ENCODE measurements at places on chromosomes 6 and 20. TPM values are rescaled to one million over a fixed set of nuclear protein-coding genes. Genes with fewer than 3 reads are reported as not detected.

The HSD17B8 gene
- total RNA-seq: 16.9 TPM

The FAM209A gene
- total RNA-seq: not detected

The SLC22A2 gene
- not detected for total RNA-seq

The RBM24 gene
- 5.4 TPM for total RNA-seq

The HLA-DMA gene
- 2.0 TPM for total RNA-seq

The ZKSCAN8 gene
- total RNA-seq: 5.0 TPM

The TP53INP2 gene
- total RNA-seq: 3.3 TPM

The MACROD2 gene
- total RNA-seq: 0.51 TPM

The C20orf202 gene
- total RNA-seq: not detected

The CCM2L gene
- total RNA-seq: not detected

The SLC52A3 gene
- total RNA-seq: 0.46 TPM

The AIF1 gene
- not detected for total RNA-seq

The E2F1 gene
- total RNA-seq: 17.1 TPM

The LGSN gene
- total RNA-seq: not detected

The LY6G6F gene
- total RNA-seq: not detected

The TBPL1 gene
- total RNA-seq: 40.5 TPM

The OPN5 gene
- total RNA-seq: not detected

The DOK5 gene
- total RNA-seq: 1.9 TPM

The TRIM15 gene
- total RNA-seq: not detected

The ACSS1 gene
- 3.9 TPM for total RNA-seq

The GRIK2 gene
- not detected for total RNA-seq

The MYH7B gene
- not detected for total RNA-seq

The PHIP gene
- 16.7 TPM for total RNA-seq

The HLA-G gene
- total RNA-seq: 0.46 TPM

The HS3ST5 gene
- 0.17 TPM for total RNA-seq

The HSPA12B gene
- total RNA-seq: not detected

The SIRPA gene
- 50.6 TPM for total RNA-seq

The TMEM170B gene
- total RNA-seq: 0.92 TPM

The GLO1 gene
- 237 TPM for total RNA-seq

The KATNA1 gene
- total RNA-seq: 17.7 TPM

The XRN2 gene
- total RNA-seq: 112 TPM

The SDC4 gene
- total RNA-seq: 239 TPM

The KLC4 gene
- total RNA-seq: 10.3 TPM

The GJA10 gene
- not detected for total RNA-seq

The BANF2 gene
- not detected for total RNA-seq

The LPA gene
- total RNA-seq: not detected

The JAG1 gene
- 26.3 TPM for total RNA-seq

The APOBEC2 gene
- not detected for total RNA-seq

The XKR7 gene
- total RNA-seq: 0.17 TPM

The MOG gene
- total RNA-seq: not detected

The TDRD6 gene
- not detected for total RNA-seq

The RUNX2 gene
- 13.1 TPM for total RNA-seq

The SAMD10 gene
- 9.5 TPM for total RNA-seq

The SPTLC3 gene
- total RNA-seq: 2.6 TPM

The FILIP1 gene
- 0.07 TPM for total RNA-seq

The PPIL4 gene
- total RNA-seq: 20.9 TPM

The PSORS1C2 gene
- total RNA-seq: not detected

The SPDEF gene
- total RNA-seq: 0.07 TPM

The RIMS1 gene
- 0.58 TPM for total RNA-seq

The SLC17A4 gene
- not detected for total RNA-seq

The SLC29A1 gene
- total RNA-seq: 47.6 TPM

The POLR1H gene
- total RNA-seq: 30.3 TPM

The C6orf132 gene
- total RNA-seq: 15.3 TPM

The FOXS1 gene
- not detected for total RNA-seq

The SLC22A16 gene
- total RNA-seq: 0.14 TPM

The RBPJL gene
- not detected for total RNA-seq

The FKBP1A gene
- total RNA-seq: 129 TPM

The TCFL5 gene
- 5.7 TPM for total RNA-seq

The EIF6 gene
- 480 TPM for total RNA-seq

Data from epithelial cell of proximal tubule (primary cell).